ENCODE measurements at places on chromosomes 6 and 20. TPM values are rescaled to one million over a fixed set of nuclear protein-coding genes. Genes with fewer than 3 reads are reported as not detected.

- DNase-seq, result no peak
Measured at GRCh38 chr6:67881706-67882065, 753.4 kb upstream of the ADGRB3 start.

The RIMS4 gene
- total RNA-seq, result 0.05 TPM

GRCh38 chr6:135146162-135146934, 34.8 kb upstream of the MYB start:
- DNase-seq, result peak; percentile 15

DNA sequence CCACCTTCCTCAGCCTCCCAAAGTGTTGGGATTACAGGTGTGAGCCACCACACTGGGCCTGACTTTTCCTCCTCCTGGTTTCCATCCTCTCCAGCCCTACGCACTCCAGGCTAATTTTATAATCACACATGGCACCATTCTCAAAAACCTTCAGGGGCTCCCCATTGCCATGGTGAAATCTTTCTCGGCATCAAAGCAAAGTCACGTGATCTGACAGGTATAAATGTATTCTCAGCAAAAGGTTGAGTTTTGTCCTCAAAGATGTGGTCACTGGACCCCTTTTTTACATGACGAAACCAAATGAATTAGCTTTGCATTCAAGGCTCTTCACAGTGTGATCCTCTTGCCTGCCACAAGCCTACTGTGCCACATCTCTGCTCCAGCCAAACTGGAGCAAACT, 15.5 kb downstream of the ARMC12 start:
- no peak for DNase-seq

The C20orf144 gene
- total RNA-seq, result not detected

GRCh38 chr20:53961527-53961926, 108.9 kb downstream of the BCAS1 start:
- DNase-seq, result no peak

- no peak for DNase-seq
Measured at GRCh38 chr6:168021581-168021980, 24.1 kb downstream of the KIF25 start.

The KHDRBS2 gene
- not detected for total RNA-seq

The TPD52L1 gene
- total RNA-seq, result 188 TPM

All from renal cortical epithelial cell (primary cell).